NCI-H226 (cell line): ENCODE measurements at places on chromosomes 6 and 20.
A peak's percentile ranks its signal among the peaks of the same experiment; 100 is the strongest.

GRCh38 chr20:31862506-31862905, 7.8 kb downstream of the DUSP15 start:
- DNase-seq, result no peak

DNA sequence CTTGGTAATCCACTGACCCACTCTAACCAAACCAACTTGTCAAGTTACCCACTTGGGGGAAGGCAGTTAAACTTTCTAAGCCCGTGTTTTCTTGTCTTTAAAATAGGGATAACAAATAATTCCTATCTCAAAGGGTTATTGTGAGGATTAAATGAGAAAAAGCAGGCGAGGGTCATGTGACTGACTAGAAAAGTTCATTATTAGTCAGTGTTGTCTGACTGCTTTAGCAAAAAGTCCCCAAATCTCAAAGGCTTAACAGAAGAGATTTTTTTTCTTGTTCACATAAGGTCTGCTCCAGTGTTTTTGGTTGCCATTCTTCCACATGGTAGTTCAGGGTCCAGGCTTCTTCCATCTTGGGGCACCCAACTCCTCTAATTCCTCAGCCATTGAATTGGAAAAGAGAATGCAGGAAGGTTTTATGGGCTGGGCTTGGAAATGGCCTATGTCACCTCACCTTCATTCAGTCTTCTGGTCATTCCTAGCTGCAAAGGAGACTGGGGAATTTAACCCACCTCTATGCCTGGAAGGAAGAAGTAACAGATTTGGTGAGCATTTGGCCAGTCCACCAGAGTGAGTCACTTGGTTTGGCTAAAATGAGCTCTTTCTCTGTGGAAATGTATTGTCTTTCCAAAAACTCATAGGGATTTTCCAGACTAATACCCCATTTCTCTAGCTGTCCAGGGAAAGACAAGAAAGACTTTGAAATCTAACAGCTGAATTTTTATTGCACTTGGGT, 77.0 kb downstream of the CAP2 start:
- DNase-seq, result peak; percentile 33

GRCh38 chr20:41733151-41733550, 115.0 kb upstream of the CHD6 start:
- DNase-seq, result no peak

DNA sequence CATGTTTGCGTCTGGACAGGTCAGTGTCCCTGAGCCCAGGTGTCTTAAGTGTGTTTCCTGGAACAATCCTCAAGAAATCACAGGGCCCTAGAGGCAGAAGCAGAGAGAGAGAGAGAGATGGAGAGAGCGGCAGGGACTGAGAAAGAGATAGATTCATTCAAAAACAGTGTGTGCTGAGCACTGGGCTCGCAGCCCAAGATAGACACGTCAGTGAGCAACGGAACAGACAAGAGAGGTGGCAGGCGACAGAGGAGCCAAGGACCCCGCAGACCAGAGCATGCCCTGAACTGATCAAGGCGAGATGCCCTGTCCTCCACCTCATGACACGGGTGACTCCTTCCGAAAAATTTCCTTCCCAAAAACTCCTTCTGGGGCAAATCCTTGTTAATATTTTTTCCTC, 362.0 kb upstream of the SULF2 start:
- no peak for DNase-seq

GRCh38 chr20:10240655-10241054, 22.0 kb downstream of the SNAP25 start:
- no peak for DNase-seq

DNA sequence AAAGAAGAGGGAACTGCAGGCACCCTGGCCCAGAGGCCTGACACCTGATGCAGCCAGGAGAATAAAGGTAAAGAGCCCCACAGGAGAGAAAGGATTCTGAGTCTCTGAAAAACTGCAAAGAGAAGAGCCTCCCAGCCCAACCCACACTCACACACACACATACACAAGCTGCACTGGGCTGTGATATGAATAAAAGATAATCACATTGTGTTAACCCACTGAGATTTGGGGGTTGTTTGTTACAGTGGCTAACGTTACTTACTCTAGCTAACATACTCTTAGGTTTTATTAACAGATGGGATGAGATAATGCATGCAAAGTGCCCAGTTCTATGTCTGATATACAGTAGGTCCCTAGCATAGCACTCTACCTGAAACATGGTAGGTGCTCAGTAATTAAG, 554.4 kb downstream of the CD83 start:
- DNase-seq, result no peak

DNA sequence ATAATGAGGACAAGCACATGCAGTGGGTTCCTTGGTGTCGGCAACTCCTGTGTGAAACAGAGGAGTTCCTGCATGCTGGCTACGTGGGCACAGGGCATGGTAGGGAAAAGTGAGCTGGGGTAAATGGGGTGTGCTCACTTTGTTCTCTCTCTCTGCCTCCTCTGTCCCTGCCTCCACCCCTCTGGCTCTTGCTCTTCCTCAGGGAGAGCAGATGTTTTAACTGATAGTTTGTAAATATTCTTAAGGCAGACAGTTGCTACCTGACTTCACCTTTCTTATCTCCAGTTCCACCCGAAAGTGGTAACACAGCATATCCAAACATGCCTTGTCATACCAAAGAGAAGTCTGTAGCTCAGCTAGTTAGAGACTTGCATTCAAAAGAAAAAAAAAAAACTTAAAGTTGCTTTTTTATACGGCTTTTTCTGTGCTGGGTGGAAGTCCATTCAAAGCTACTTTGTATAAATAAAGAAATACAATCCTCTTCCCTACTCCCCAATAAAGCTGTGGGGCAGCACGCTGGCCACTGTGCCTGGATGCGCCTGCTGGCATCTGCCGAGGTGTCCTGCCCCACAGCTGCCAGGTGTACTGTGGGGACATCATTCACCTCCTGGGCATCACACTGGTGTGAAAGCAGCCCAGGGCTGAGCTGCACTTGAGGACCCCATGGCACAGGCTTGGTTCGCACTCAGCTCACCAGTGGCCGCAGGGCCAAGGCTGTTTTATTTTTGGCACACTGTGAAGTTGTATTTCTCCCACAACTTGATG, 93.6 kb downstream of the FOXC1 start:
- no peak for DNase-seq
